ENCODE measurements at places on chromosomes 1 and 21.

- DNase-seq = no peak
These were observed 2.6 kb downstream of the MRPS6 start for GRCh38 chr21:34075760-34076660.

DNA sequence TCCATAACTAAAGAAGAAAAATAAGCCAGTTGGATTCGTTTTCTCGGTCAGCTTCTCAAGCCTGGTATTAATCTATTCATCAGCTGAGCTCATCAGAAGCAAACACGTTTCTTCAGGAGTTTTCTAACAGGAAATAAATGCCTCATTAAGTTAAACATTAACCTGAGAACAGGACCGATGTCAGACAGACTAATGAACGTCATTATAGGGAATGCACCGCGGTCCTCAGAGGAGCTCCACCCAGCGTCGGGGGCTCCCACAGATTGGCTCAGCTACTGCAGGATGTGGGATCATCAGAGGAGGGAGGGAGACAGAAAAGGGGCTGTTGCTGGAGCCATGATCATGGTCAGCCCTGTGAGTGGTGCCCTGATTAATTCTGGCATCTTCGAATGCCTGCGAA is 615.4 kb downstream of the PTPRU start:
- DNase-seq = no peak

GRCh38 chr1:118144684-118145083 is 40.3 kb downstream of the SPAG17 start:
- no peak for DNase-seq

- no peak for DNase-seq
These were observed 1.5 kb downstream of the KNCN start for GRCh38 chr1:46549697-46550681.

GRCh38 chr21:26782331-26782730 is 62.9 kb downstream of the ADAMTS1 start:
- no peak for DNase-seq

GRCh38 chr1:29259802-29260441 is 23.6 kb downstream of the PTPRU start:
- peak; percentile 10 for DNase-seq
